NCI-H1105 treated with DMSO at 0.1 percent for 48 hours (cell line): ENCODE measurements at places on chromosomes 2 and 18.
A peak's percentile ranks its signal among the peaks of the same experiment; 100 is the strongest.

DNA sequence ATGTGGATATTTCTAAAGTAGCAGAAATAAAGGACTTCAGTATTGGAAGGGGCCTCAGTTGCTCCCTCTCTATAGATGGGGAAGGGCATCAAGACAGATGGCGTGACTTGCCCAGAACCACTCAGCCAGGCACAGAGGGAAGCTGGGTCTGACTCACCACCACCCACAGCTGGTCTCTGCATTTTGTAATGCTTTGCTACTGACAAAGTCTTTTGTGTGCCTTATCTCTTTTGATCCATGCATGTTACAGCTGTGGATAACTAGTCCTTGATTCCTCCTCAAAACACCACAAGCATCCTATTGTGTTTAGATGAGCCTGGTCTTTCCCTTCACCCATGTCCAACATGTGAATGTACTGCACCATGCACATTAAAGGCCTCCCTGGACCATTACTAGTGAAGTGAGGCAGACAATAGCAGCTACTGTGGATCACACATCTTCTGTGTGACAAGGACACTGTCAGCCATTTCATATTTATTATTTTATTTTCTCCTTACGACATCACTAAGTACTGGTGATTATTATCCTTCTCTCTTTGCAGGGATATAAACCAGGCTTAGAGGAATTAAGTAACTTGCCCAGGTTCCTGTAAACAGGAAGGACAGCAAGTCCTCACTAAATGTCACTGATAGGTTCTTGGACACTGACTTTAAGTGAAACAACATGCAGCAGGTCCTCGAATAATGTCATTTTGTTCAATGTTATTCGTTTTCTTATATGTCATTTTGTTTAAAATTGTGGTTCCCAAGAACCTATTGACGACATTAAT, 29.6 kb upstream of the IL37 start:
- no peak for DNase-seq

- DNase-seq = no peak
These were observed 84.1 kb downstream of the RAPH1 start for GRCh38 chr2:203451011-203451410.

DNA sequence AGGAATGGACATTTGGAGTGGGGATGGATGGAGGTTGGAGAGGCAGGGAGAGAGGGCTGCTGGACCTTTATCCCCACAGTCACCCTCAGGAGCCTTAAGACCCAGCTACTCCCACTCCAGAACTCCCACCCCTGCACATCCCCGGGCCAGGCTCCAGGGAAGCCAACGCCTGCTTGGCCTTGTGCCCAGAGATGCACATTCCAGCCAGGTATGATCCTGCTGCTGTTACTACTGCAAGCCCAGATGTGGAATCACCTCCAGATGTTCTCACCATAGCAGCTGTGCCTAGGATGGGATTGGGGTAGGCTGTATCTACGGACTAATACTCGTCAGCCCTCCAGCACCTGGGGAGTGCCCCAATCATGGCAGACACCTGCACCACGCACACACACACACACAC, 71.7 kb downstream of the ZFP36L2 start:
- peak; percentile 5 for DNase-seq

DNA sequence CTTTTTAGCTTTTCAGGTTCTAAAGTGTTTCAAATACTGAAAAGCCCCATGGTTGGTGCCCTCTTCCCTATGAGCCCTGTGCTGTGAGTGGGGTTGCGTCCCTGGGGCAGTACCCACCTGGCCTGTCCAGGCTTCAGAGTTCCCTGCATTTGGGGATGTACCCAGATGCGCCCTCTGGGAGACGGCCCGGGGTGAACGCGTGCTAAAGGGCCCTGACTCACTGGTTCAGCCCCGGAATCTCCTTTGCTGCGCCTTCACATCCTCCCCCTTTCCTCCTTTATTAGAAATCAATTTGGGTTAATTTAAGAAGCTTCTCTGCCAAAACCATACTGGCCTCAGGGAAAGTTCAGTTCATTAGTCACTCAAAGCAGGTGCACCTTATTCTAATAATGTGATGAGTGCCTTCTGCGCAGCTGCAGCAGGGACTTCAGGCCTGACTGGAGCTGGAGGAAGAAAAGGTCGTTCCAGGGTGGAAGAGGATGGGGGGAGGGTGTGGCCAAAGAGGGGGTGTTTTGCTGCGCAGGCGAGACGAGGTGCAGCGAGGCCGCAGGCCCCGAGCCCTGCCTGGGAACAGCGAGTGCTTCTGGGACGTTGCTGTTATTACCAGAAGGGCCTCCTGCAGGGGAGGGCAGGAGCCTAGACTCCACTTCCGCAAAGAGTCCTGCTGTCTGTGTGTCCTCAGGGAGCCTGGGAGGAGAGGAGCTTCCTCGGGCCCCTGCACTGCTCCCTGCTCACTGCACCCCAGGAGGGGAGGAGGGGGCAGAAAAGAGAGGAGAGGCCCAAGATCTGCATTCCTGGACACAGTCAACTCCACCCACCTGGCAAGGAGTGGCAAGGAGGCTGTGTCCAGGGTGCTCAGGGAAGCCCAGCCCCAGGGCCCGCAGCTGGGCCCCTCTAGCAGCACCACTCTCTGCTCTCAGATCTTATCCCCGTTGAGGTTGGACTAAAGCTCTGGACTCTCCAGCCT, 223.2 kb upstream of the PXDN start:
- peak; percentile 8 for DNase-seq

DNA sequence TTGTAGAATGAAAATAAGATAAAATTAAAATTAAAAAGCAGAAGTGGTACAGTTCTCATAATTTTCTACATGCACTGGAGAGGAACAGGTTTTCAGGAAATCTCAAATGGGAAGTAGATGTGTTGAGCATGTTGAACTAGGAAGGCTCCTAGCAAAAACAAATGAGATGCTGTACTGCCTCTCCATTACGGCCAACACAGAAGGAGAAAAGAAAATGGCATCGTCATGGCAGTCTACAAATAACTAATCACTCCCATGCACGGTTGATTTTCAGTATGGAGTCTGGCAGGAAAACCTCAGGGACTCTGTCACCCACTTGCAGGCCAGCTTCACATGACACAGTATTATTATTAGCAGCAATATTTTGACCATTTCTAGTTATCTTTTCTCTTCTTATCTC, 278.7 kb downstream of the NRXN1 start:
- peak; percentile 22 for DNase-seq

DNA sequence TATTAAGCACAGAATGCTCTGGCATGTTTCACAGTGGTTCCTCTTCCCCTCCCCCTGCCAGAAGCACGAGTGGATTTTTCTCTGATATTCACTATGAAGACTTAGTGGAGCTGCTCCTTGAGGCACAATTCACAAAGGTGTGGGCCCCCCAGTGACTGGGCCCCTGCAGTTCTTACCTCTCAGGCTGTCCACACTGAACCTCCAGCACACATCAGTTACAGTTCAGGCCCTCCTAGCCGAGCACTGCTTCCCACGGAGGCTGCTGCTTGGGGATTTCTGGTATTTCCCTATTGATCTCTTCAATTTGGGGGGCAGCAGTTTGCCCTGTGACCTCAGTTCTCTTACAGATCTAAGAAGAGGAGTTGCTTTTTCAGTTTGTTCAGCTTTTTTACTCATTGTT, 236.1 kb downstream of the SH3RF3 start:
- no peak for DNase-seq
